GM10248 (cell line): ENCODE measurements at places on chromosomes 7 and 10.
A peak's percentile ranks its signal among the peaks of the same experiment; 100 is the strongest.

GRCh38 chr7:32516551-32517100 lies 21.3 kb downstream of the AVL9 start:
- no peak for DNase-seq

DNA sequence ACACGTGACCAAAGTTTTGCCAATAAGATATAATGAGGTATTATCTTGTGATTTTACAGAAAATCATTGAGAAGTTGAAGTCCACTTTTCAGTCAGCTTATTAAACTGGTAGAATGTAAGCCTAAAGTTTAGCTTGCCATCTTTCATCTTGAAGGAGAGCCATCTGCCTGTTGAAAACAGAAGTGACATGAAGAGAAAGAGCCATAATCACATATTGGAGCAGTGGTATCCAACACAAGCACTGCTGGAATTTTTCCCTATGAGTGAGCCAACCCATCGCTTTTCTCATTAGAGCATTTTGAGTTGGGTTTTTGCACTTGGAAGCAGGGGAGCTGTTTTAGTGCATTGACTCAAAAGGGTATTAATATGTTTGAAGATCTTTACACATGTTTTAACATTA lies 117.6 kb upstream of the FERD3L start:
- no peak for DNase-seq

DNA sequence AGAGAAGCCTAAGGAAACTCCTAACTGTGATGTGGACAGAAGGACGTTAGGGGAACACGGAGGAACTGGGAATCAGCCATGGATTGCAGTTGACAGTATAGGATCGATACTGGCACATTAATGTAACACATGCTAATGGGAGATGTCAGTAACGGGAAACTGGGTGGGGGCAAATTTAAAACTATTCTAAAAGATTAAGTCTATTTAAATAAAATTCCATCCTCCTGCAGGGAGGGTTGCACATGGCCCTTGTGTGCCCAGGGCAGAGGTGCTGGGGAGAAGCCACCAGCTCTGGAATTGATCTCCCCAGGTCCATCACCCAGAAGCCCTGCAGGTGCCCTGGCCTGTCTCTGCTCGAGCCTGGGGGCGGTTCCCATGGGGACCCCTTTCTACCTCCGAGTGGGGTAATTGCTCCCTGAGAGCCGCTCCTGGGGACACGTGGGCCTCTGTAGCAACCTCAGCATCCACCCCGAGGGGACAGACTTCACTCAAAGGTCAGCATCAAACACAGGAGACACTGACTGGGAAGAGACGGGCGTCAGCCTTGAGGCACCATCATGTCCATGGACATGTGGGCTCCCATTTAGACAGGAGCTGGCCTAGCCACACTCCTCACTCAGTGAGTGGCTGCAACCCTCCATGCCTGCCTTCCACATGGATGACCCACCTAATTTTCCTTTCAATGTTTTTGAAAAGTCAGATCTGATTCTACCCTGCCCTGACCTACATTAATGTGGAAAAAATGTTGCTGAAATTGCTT lies 21.1 kb downstream of the SCART1 start:
- DNase-seq = peak; percentile 10

GRCh38 chr10:42754155-42755027 lies 28.2 kb upstream of the BMS1 start:
- DNase-seq = peak; percentile 37

GRCh38 chr10:85615556-85615955 lies 751.0 kb downstream of the GRID1 start:
- no peak for DNase-seq

GRCh38 chr7:111558991-111559390 lies 3.3 kb downstream of the IMMP2L start:
- peak; percentile 13 for DNase-seq
